ENCODE measurements at places on chromosomes 2 and 18.

DNA sequence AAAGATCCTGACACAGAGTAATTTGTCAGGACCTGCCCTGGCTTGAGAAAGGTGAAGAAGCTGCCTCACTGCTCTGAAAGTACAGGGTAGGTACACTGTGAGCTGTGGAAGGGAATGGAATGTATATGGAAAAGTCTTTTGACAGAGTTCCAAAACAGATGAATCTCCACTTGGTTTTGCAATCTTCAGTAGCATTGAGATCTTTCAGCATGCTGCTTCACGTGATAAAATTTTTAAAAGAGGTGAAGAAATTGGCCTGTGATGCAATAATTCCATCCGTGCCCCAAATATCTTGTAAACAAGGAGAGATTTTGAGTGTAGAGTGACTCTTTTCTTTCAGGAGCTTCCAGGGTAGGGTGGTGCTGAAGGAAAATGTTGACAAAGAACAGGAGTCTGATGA is 123.1 kb downstream of the OSR1 start:
- DNase-seq = no peak

DNA sequence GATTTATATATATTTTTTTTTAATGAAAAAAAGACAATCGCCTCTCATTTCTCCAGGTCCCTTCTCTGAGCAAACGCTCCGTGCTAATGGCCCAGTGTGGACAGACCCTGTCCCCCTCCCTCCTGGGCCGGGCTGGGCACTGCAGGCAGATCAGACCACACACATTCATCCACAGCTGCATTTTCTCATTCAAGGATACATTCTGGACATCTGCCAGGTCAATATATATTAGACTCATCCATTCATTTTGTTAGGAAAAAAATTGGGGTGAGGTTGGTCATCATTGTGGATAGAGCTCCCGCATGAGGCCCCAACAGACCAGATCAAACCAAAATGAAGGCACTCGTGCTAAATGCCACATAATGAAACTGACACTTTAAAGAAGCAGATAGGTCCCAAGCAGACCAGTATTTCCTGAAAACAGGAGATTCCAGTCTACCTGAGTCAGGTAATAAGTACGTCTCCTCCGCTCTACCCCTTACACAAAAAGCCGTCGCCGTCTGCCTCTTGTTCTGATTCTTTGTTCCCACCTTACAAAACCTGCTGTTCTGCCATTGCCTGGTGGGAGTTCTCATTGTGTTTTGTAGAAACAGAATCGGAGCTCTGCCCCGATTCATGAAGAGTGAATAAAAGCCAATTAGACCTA is 15.4 kb upstream of the OTOS start:
- no peak for DNase-seq

DNA sequence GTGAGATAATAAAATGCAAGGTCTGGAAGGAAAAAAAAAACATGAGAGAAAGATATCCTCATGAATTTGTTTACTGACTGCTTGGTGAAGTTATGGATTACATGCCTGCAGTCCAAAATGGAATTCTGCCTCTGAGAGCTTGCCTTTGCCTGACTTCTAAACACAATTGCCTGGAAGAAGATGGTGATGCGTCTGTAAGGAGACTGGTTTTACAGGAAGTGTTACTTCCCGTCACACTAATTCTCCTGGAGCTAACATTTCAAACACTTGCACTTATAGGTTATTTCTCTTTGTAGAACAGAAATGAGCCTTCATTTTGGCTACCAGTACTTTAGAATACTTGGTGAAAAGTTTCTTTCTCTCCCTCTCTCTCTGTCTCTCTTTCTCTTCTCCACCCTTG is 884.3 kb downstream of the TSN start:
- DNase-seq = no peak

DNA sequence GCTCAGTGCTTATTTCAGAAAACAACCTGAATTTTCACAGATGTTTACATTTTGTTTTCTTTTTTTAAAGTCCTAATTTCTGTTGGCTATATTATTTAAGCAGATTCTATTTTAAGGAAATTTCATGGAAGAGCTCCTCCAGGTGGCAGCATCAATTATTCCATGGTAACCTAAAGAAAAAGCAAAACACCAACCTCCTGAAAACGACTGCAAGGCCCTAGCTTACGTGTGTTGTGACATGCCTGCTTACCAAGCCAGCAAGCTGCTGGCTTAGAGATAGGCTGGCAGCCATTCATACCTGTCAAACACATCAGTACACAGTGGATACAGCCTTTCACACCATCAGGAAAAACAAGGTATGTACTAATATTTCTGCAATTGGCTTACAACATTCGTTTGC is 64.9 kb downstream of the LPIN2 start:
- no peak for DNase-seq

- no peak for DNase-seq
Measured at GRCh38 chr18:27723168-27723567, 453.8 kb downstream of the CDH2 start.

DNA sequence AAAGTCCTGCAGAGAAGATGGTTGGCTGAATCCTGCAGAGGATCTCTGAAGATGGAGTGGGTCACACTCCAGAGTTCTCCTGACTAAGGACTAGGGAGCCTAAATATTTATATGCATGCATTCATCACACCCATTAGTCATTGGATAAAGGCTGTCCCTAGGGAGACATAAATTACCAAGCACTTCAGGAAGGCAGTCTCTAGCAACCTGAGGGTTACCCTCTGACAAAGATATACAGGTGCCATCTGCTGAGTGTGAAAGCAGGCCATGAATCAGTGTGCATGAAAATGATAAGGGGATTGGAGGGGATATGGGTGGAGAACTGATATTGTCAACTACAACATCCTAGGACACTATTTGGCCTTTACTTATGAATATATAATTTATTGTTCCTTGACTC is 294.8 kb upstream of the DDX18 start:
- DNase-seq = no peak

GRCh38 chr2:182924306-182924705 is 57.9 kb upstream of the FRZB start:
- DNase-seq = no peak

DNA sequence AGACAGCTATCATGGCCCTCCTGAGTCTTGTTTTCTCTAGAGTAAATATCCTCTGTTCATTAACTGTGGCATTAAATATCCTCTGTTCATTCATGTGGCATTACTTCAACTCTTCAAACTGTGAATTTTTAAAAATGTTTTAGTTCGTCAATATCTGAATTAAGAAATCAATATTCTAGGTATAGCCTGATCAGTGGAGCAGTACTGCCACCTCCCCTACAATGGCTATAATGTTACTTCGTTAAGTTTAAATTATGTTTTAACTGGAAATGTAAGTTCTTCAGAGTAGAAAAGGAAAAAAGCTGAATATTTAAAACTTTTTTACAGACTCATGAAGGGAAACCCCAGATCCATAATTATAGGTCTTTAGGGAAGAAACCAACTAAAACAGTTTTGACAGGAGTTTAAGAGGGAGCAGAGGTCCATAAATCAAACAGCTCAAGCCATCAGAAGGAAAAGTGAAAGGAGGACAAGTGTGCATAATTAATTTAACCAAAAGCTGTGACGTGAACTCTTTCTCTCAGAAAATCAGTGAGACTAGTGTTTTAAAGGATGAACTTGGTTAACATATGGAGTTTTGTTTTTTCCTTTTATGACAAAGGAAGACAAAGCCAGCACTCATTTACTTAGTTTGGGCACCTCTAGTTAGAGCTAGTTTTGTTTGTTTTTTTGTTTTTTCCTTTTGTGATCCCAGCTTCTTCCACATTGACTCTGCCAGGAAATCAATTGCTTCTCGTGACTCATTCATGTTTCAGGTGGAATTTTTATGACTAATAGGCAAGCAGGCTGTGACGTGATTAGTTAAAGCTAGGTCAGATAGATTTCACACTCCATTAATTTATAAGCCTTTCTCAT is 44.9 kb downstream of the RBBP8 start:
- DNase-seq = no peak

GRCh38 chr2:239819974-239820555 is 205.1 kb downstream of the NDUFA10 start:
- DNase-seq = no peak

DNA sequence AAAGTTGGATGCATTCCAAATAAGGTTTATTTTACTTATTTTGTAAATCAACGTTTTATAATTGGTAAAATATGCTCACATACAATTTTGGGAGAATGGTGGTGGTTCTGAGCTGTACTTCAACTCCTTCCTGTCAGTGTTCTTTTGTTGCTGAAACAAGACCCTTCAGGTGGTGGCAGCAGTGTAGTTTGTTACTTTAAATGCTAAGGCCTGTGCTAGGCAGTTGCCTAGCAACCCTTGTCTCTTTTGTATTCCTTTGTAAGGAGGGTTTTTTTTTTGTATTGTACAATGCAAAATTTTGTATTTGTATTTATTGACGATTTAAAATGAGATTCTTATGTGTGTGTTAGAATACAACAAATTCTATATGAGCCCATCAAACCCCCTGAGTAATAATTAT is 166.0 kb upstream of the FAM98A start:
- no peak for DNase-seq

DNA sequence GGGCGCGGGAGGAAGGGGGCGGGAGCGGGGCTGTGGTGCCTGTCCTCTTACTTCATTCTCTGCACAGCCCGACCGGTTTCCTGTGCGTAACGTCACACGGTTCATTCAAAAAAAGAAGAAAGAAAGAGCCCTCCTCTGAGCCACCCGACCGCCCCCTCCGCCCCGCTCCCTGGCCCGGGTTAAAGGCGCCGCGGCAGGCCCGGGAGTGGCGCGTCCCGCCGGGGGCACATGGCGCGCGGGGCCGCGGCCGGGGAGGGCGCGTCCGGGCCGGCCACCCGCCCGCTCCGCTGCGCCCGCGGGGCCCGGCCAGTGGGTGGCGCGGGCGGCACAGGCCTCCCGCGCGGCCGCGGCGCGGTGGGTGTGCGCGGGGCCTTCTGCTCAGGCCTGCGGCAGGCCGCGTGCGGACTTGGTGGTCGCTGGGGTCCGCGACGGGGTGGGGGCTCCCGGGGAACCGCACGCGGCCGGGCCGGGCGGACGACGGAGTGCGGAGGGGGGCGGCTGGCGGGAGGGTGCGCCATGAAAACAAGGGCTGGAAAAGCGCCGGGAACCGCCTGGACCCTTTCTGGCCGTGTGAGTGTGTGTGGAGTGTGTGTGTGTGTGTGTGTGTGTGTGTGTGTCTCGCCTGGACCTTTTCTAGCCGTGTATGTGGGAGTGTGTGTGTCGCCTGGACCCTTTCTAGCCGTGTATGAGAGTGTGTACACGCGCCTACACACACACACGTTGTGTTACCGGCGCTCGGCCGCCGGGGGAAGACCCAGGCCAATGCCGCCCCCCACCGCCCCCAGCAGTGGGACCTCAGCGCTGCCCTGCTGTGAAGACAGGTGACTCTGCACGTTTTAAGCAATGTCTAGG is 780 bp upstream of the BCL2 start:
- DNase-seq = peak; percentile 61

GRCh38 chr2:127397568-127398238 is 9.9 kb upstream of the MAP3K2 start:
- DNase-seq = no peak

DNA sequence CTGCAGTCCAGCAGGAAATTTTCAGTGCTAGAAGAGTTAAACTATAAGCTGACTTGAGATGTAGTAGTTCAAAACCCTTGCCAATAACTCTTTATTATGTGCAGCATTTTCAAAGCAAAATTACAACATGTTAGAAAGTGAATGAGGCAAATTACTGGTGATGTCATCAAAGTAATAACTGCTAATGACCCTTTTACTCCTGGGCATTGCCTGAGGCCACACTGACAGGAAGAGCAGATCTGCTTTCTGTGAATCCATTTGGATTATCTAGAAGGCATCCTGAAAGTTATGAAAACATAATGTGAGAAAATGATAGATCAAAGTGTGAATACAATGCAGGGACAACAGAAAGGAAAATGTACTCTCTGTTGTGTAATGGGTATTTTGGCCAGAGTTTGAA is 139.6 kb upstream of the TRIB2 start:
- DNase-seq = no peak

DNA sequence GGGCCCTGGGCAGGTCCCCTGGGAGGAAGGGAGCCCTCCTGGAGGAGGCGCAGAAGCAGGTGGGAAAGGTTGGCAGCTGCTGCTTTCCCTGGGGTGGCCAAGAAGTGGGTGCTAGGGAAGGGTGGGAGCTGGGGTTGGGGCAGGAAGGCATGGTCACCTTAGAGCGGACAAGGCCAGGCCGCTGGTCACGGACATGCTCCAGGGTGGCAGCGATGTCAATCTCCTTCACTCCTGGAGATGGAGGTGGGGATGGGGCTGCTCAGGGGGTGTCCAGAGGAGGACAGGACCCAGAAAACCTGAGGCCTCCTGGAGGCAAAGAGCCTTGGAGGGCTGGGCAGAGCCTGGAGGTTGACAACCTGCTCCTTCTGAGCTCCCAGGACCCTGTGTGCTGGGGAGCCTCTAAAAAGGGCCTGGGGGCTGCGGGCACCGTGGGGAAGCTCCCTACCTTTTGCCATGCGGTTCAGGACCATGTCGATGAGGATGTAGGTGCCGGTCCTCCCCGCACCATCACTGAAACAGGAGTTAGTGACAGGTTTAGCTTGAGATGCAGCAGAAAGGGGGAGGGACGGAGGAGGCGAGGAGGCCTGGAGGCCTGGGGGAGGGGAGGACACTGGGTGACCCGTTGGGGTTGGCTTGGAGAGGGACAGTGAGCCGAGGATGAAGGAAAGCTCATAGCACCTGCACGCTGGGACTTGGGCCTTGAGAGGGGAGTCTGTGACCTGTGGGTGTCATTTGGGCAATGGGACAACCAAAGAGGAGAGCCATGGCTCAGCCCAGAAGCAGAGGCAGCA is 11.4 kb downstream of the DNAJB2 start:
- no peak for DNase-seq

- DNase-seq = no peak
Measured at GRCh38 chr2:224392545-224392944, 9.4 kb downstream of the FAM124B start.

DNA sequence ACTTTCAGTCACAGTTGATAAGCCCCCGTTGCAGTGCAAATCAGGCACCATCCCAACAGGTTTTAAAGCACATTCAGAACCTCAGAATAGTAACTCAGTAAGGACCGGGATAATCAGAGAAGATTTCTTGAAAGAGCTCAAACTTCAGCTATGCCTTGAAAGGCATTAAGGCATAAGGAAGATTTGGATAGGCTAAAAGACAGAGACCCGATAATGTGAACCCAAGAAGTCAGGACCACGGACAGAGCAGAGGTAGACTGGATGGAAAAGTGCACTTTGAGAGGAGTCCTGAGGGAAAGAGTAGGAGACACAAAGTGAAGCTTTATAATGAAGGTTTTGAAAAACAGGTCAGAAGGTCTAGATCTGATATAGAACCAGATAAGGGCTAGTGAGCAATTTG is 36.9 kb upstream of the KLF7 start:
- no peak for DNase-seq

GRCh38 chr2:60067006-60067405 is 486.4 kb downstream of the BCL11A start:
- no peak for DNase-seq

- no peak for DNase-seq
Measured at GRCh38 chr18:55119434-55119833, 160.2 kb upstream of the CCDC68 start.

DNA sequence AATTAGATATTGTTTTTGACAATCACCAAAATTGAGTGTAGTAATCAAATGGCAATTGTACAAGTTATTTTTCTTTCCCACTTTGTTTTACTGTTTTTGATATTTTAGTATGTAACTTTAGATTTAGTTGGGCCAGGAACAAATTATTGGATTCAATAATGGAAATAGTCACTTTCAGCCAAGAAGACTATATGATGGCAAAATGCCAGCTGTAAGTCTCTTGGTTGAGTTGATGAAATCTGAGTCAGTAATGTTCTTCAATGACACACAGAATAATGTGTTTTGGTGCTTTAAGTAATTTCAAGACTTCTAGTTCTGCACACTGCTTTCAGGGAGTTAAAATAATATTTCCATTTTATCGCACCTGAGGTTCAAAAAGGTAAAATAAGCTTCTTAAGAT is 2022.0 kb upstream of the CELF4 start:
- no peak for DNase-seq
